ENCODE measurements at places on chromosomes 7 and 10. TPM values are rescaled to one million over a fixed set of nuclear protein-coding genes. Genes with fewer than 3 reads are reported as not detected.

GRCh38 chr7:39044489-39044888, 66.8 kb downstream of the POU6F2 start:
- DNase-seq = no peak

- no peak for DNase-seq
These were observed 86.5 kb downstream of the HERC4 start for GRCh38 chr10:67988606-67989005.

- DNase-seq = peak; percentile 51
These were observed 105.7 kb upstream of the SHH start for GRCh38 chr7:155917836-155918430.

DNA sequence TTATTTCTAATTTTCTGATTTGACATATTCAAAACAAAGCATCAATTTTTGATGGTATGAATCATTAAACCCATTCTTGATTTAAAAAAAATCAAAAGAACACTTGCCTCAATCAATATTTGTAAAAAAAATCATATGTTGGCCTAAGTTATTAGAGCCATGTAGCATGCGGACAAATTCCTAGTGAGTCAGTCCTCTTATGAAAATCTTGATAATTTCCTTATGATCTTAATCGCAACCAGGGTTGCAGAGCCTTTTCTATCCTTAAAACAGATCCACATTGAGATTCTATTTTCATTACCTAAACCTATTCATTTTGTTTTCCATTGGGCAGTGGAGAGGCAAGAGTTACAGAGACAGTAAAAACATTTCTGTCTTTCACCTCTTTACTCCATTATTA, 203.2 kb downstream of the ARL4A start:
- no peak for DNase-seq

GRCh38 chr10:86931872-86932271, 25.5 kb downstream of the MMRN2 start:
- no peak for DNase-seq

DNA sequence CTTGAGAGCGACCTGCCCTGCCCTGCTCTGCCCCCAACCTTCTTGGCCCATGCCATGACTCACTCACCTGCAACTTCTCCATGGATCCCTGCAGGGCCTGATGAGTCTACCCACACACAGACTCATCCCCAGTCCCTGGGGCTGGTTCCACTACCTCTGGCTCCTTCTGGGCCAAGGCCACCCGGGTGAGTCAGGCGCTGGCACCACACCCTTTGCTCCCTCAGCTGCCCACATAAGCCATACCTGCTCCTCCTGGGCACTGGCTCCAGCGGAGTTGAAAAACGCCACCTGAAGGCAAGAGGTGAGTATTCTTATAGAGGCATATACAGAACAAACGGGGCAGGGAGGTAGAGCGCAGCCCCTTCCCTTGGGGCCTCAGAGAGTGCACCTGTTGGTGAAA, 16.2 kb upstream of the MTPAP start:
- DNase-seq = no peak

GRCh38 chr7:17506095-17506494, 207.6 kb downstream of the AHR start:
- DNase-seq = no peak

DNA sequence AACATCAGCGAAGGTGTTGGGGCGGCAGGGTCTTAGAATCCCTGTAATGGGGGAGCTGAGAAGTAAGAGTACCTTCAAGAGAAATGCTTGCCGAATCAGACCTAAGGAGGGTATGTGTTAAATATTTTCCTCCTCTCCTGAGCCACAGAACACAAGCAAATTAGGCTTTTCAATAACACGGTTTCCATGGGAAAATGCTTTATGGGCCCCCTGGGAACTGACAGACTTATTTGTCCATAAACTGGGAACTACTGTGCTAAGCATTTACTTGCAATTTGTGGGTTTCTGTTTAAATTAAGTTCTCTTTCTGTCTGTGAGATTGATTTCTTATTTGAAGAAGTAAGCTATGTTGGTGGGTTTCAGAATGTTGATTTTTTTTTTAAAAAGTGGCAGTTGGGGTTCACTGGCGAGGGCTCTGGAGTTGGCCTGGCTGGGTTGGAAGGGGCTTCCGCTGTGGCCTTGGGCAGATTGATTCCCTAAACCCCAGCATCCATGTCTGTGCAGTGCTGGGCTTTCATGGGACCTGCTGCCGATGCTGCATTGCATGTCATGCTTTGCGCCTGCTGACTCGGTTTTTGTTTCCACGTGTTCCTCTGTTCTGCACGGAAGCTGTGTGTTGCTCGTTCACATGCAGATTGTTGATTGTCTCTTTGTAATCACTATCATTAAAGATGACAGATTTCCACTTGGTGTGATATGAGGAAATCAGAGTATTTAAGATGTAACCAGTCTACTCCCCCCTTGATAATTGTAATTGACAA, 7.2 kb downstream of the RBM17 start:
- DNase-seq = no peak

- no peak for DNase-seq
These were observed 152.7 kb upstream of the SHH start for GRCh38 chr7:155965010-155965409.

GRCh38 chr10:30738416-30738815, 108.9 kb upstream of the LYZL2 start:
- no peak for DNase-seq

DNA sequence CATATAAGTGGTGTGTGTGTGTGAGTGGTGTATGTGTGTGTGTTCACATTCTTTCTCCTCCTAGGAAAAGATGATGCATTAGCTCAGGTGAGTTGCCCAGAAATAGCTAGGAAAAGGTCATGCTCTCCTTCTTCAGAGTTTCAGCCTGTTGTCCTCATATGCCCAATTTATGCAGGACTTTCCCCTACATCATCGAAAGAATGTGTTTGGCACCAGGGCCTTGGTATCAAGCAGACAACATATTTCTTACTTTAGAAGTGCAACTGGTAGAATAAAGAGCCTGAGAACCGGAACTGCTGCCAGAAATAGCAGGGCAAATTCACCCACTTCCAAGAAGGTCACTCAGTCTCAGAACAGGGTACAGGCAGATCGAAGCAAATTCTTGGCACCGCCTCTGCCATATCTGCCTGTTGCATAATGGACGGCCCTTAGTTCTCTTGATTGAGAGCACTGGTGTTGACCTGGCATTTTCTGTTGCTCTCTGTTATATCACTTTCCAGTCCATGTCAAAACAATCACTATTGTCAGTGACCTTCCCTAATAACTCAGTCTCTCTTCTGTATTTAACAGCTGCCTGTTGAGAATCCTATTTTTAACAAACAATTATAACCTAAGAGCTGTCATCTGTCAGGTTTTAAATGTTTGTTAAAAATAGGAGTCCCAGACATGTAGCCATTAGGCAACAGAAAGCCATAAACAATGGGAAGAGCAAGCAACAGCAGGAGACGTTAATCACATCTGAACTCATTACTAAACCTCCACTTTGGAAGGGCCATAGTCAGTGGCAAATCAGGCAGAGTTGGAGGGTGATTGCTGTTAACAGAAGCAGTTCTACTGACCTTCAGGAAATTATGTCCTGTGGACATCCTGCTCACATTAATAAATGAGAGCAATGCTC, 20.7 kb downstream of the ADRB1 start:
- no peak for DNase-seq

DNA sequence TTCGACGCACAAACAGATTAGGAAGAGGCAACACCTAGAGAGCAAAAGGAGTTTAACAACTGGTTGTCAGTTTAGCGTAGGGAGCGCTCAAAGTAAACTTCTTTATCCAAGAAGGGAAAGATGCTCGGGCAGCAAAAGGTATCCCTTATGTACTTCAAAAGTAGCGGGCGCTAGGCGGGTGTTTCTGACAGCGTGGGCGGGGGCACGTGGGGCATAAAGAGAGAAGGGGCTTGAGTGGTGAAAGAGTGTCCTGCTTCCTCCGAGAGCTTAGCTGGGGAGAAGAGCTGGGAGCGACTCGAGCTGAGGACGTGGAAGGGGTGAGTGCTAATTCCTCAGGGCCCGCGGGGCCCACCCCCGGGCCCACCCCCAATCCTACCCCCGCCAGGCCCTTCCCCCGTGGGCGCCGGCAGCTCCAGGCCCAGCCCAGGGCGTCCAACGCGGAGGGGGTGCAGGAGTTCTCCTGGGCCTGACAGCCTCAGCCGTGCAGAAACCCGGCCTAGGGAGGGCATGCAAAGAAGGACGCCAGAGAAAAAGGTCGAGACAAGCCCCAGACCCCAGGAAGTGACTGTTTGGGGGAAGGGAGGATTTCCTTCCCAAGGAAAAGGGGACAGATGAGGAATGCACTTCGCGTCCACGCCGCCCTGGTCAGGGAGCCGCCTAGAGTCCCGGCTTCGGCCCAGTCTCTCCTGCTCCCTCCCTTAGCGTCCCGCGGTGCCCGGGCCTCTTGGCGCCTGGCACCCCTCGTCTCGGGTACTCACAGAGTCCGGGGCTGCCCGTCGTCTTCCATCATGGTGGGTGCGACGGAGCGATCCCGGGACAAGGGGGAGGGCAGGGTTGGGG, 868 bp downstream of the TIAL1 start:
- DNase-seq = no peak

DNA sequence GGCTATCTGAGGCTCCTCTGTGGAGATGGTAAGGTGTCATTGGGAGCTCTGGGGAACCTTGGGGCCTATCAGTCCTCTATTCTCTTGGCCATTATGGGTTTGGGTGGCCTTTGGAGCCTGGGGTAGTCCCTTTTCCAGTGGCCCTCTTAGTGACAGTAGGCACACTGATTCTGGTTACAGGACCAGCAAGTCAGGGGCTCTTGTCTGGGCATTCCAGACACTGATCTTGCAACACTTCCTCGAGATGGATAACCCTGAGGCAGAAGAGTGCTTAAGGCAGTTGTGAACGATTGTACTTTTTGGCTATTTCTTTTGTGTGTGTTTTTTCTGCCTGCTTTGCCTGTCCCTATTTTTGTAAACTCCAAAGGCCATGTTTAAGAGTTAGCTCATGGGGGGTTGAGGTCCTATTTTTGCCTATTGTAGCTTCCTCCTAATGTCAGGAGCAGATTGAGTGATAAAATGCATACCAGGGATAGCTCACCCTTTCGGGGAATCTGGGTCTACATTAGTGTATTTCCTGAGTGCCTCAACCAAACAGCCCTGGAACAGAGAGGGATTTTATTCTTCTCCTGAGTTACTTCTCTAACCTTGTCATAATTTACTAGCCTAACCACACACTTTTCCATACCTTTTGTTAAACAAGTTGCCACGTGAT, 61.2 kb downstream of the PRKAR2B start:
- no peak for DNase-seq

GRCh38 chr7:104951546-104951945, 62.5 kb upstream of the KMT2E start:
- DNase-seq = no peak

- no peak for DNase-seq
These were observed 9.1 kb downstream of the RPS24 start for GRCh38 chr10:78042752-78043104.

- no peak for DNase-seq
These were observed 42.9 kb downstream of the SH3PXD2A start for GRCh38 chr10:103812432-103812831.

- no peak for DNase-seq
These were observed 8.6 kb upstream of the SUN1 start for GRCh38 chr7:823649-824048.

DNA sequence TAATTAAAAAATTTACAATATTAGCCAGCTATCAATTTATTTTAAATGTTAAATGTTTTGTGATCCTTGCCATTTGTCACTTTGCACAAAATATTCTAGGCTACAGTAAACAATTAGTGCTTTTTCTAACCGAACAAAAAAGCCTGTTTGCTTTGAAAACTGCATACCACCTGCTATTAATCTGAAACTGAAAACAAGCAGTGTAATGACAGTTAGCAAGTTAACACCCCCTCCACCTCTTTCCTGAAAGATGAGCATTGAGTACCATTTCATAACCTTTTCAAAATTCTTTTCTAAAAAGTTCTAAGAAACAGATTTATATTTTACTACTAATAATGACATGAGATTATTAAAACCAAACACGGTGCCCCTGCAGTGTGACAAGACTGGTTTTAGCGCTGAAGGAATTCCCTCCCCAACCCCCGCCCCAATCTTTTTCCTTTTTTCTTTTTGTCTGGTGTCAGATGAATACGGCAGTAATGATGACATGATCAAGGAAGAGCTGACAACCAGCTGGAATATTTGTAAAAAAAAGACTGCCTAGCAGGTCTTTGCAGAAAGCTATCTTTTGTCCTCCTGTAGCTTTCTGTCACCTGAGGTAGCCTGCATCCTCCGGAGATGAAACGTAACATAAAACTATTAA, 175.6 kb downstream of the CHCHD3 start:
- DNase-seq = no peak

Gene PDE6C
- not detected for total RNA-seq

Gene C10orf120
- not detected for total RNA-seq

Gene WDFY4
- total RNA-seq = not detected

Gene UCMA
- total RNA-seq = not detected

Gene AOC1
- total RNA-seq = 2.8 TPM

Gene C10orf53
- not detected for total RNA-seq

Gene PIP
- total RNA-seq = not detected

Gene CLIP2
- 34.3 TPM for total RNA-seq

Gene MAPK8
- total RNA-seq = 59.4 TPM

Gene CRHR2
- not detected for total RNA-seq

Gene MAGI2
- 0.43 TPM for total RNA-seq

Measured in epithelial cell of proximal tubule (primary cell).